CD14-positive monocyte (primary cell): ENCODE measurements at places on chromosomes 7 and 10. TPM values are rescaled to one million over a fixed set of nuclear protein-coding genes. Genes with fewer than 3 reads are reported as not detected.

GRCh38 chr10:122688293-122688989 lies 11.2 kb downstream of the C10orf120 start:
- DNase-seq: no peak

TSPAN12 gene
- not detected for polyA plus RNA-seq

TMEM236 gene
- polyA plus RNA-seq: 0.01 and 0.08 TPM in 2 replicates

DNA sequence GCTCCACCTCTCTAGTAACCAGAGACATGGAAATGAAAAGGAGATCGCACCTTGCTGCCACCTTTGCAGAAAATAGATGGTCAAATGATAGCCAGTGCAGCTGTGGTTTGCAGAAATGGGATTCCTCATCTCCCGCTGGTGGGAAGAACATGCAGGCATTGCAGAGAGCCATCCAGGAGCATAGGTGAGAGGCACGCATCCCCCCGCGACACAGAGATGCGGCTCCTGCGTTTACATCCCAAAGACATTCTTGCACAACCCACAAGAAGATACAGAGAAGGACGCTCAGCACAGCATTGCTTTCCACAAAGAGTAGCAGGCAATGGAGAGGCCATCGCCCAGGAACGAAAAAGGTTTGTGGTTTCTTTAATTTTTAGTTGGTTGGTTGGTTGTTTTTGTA lies 56.2 kb downstream of the OAT start:
- no peak for DNase-seq

RAPGEF5 gene
- polyA plus RNA-seq: not detected

SLC18A2 gene
- polyA plus RNA-seq: 0.14 TPM

- DNase-seq: no peak
These were observed 38.1 kb upstream of the R3HCC1L start for GRCh38 chr10:98096316-98096715.

GRCh38 chr10:49008091-49008490 lies 68.5 kb upstream of the LRRC18 start:
- no peak for DNase-seq

DNA sequence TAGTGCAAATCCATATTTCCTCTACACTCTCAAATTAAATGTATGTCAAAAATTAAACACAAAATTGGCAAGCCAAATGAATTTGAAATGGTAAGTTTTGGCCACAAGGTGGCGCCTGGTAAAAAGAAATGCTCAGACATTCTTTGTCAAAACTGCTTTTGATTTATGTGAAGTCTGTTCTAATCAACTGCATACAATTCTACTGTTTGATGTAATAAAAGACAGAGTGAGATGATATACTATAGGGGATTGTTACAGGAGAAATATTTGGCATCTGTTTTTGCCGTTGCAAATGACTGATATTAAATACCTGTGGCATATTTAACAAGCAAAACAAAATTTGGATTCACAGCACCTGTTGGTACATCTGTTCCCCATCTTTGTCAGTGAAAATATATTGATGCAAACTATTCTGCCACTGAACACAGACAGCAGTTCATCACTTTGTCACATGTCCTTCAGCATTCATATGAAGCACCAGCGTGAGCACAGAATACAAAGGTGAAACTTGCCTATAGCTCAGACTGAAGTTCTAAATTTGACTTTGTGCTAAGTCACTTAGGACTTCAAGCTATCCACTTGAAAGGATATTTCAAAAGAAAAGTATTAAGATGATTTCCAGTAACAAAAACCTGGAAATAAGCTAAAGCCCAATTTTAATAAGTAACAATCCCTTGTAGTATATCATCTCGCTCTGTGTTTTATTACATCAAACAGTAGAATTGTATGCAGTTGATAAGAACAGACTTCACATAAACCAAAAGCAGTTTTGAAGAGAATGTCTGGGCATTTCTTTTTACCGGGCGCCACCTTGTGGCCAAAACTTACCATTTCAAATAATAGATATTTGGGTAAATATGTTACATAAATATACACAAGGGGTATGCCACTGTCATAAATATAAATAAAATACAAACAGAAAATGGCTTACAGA lies 10.2 kb upstream of the CH25H start:
- DNase-seq: peak; percentile 45

AOAH gene
- 349 TPM for polyA plus RNA-seq

DNA sequence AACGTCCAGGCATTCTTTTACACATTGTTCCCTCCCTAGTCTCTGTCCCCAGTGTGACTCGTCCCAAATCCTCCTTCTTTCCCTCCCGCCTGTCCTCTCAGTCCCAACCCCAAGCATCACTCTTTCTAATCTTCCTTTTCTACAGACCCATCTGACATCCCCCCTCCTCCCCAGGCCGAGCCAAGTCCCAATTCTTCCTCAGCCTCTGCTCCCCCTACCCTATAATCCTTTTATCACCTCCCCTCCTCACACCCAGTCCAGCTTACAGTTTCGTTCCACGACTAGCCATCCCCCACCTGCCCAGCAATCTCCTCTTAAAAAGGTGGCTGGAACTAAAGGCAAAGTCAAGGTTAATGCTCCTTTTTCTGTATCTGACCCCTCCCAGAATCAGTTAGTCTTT lies 95.1 kb downstream of the MACC1 start:
- no peak for DNase-seq

- no peak for DNase-seq
These were observed 19.6 kb downstream of the R3HCC1L start for GRCh38 chr10:98154076-98154475.

- no peak for DNase-seq
These were observed 9.0 kb downstream of the CD36 start for GRCh38 chr7:80647436-80647835.

GRCh38 chr10:110977662-110978061 lies 58.3 kb downstream of the SHOC2 start:
- no peak for DNase-seq

DNA sequence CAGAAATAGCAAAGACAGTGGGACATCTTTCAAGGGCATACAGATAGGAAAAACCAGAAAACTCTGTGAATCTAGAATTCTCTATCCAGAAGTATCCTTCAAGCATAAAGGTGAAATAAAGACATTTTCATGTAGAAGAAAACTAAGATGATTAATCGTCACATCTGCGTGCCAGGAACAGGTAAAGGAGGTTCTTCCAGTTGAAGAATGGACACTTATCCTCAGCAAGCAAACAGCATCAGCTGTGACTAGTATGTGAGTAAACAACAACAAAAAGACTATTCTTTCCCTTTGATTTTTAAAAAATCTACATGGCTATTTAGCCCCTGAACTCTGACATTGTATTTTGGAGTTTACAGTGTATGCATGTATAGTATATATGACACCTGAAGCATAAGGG lies 124.9 kb downstream of the LRMDA start:
- no peak for DNase-seq

TBXAS1 gene
- 335 and 357 TPM in 2 replicates for polyA plus RNA-seq

GRCh38 chr10:11563936-11564335 lies 47.5 kb downstream of the USP6NL start:
- no peak for DNase-seq

CFAP46 gene
- 0.03 and 0.07 TPM in 2 replicates for polyA plus RNA-seq

DNA sequence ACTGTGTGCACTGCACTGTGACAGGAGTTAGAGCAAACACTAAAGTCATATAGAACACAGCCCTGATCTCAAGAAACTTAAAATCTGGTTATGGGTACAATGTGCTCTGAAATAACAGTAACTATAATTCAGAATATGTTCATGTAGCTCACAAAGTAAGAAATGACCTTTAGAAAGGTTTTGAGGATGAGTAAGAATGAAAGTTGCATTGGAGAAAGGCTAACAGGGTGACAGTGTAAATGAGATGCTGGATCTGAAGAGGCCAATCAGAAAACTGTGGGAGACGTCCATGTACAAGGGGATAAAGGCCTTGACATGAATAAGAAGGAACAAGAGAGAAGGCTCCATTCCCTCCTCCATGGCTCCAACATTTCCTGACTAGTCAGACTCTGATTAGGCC lies 124.7 kb downstream of the GRM3 start:
- no peak for DNase-seq

ADAMTS14 gene
- not detected for polyA plus RNA-seq

DNA sequence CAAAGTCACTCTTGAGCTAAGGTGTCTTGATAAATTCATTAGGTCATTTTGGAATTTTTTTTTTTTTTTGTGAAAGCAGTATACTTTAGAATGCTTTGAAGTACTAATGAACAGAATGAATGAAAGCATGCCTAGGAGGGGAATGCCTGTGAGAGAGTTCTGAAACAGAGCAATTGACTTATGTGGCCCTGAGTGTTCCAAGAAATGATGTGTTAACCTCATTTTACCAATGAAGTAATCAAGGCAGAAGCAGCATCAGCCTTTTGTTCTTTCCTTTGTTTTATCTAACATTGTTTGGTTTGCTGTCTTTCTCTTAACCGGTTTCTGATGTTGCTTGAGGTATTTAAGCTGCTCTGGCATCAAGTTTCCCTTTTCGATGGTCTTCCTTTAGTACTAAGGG lies 154.6 kb upstream of the HGF start:
- no peak for DNase-seq

EPO gene
- not detected for polyA plus RNA-seq

DNA sequence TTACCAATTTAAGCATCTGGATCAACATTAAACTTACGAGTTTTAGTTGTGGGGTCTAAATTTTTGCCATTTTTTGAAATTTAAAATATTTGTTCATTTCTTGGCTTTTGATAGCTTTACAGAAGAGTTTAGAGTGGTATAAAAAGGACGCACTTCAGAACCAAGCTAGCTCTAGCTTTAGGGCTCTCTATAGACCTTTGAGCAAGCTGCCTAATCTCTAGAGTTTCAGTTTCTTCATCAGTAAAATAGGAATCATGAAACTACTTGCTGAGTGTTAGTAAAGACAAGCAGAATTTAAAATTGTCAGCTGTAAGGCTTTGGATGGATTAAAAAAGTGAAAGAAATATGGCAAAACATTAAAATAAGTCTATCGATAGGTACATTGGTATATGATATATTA lies 266.5 kb downstream of the IPMK start:
- no peak for DNase-seq
